Activated T-cell treated with anti-CD3 and anti-CD28 coated beads for 48 hours (primary cell): ENCODE measurements at places on chromosomes 11 and 22.

DNA sequence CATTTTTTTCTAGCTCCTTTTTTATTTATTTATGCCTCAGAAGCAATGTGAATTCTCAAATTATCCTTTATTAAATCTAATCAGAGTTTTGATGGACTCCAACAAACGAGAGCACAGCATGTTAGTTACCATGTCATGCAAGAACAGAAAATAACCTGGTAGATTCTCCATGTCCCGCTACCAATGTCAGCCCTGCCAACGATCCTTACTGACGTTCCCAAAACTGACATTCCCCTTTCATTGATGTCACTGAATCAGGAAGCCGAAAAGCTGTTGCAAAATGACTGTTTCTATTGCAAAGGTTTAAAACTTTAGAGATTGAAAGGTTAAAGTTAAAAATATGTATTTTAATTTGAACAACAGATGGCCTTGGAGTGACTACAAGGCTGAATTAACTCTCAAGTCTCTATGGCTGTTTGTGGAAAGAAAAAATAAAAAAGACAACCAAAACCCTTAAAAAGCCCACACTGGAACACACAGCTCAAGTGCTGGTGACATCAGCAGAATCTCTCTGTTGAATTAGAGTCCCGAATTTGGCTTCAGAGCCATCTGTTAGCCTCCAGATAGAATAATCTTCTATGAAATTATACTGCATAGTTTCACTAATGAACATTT lies 96.8 kb downstream of the BDNF start:
- DNase-seq, result no peak

DNA sequence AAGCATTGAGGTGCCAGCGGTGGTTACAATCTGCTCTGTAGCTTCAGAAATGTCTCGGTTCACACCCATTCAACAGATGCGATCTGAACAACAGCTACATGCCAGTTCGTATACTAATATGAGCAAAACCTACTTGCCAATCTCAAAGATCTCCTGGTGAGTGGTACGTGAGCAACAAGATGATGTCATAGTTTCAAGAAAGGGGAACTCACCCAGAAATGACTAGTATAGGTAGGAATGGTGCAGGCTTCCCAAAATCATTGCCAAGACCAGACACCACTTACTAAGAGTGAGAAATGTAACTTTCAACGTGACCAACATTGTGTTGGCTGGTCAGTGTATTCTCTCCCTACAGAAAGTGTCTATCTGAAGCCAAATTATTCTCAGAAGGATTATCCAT lies 31.1 kb downstream of the OR6Q1 start:
- no peak for DNase-seq

DNA sequence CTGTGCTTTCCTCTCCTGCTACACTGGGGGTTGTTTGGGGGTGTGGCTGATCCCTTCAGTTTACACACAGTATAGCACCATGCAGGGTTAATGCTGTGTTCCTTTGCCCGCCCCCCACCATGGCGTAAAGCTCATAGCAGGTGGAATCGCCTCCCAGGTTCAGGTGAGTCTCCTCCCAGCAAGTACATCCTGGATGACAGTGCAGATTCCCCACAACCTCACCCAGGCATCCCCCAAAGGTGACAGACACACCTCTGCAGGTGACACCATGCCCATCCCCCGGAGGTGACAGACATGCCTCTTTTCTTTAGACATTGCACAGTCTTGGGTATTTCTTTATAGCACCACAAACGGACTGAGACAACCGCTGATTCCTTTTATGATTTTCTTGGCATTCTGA lies 343.7 kb downstream of the BRD1 start:
- DNase-seq, result no peak

- no peak for DNase-seq
Measured at GRCh38 chr11:15006139-15006759, 34.1 kb upstream of the CALCA start.

- no peak for DNase-seq
Measured at GRCh38 chr11:88618327-88619070, 281.0 kb upstream of the CTSC start.

GRCh38 chr11:97229936-97230335 lies 840.1 kb downstream of the JRKL start:
- no peak for DNase-seq

DNA sequence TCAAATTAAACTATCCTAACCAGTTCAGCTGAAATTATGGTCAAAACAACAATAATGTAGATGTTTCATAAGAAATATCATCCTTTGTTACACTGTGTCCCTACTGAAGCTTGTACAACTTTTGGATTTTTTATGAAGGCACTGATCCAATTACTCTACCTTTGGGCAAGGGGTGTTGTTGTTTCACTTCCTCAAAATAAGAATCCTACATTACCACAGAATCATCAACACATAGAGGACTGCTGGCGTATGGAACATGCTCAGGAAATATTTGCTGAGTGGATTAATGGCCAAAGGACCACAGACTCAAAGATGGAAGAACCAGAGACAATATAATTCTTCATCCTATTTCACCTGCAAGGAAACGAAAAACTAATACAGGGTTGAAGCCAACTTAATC lies 907.5 kb upstream of the CCDC90B start:
- DNase-seq, result no peak

- DNase-seq, result no peak
Measured at GRCh38 chr11:94002226-94002625, 18.9 kb upstream of the HEPHL1 start.
